ENCODE measurements at places on chromosomes 7 and 10.

- no peak for DNase-seq
Observed at GRCh38 chr10:23608926-23609325, 170.1 kb downstream of the OTUD1 start.

- no peak for DNase-seq
Observed at GRCh38 chr10:70335246-70335613, 47.2 kb downstream of the LRRC20 start.

DNA sequence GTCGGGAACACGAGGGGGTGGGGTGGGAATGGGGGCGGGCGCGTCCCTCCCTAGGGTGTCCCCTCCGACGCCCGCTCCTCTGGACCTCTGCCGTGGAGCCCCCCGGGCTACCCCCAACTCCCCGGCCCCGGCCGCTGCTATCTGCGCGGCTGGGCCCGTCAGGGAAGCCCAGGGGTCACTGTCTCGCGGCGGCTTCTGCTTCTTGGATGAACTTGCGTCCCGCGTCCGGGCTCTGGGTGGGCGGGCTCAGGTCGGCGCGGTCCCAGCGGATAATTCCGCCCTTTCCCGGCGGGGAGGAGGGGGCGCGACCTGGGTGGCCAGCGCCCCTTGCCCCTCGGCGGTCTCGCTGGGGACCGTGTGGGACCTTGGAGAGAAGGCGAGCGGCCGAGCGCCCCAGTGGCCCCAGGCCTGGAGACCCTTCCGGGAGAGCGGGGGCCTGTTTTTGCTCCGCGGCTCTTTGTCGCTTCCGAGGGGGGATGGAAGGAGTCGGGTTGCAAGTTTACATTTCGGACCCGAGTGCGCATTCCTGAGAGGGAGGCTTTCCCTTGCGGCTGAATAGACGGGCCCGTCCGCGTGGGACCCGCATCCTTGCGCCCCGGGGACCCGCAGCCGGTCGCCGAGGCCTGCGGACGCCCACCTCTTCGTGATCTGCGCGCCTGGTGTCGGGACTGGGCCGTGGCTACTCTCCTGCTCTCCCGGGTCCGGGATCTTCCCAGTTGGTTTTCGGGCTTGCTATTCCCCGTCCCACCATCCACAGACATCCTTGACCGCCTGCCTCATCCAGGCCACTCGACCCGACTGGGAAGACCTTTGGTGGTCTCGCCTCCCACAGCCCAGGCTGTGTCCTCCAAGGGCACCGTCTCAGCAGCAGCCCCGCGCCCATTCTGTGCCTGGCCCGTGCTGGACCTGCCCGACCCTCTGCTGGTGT lies 812 bp downstream of the DOCK1 start:
- no peak for DNase-seq

GRCh38 chr7:154577141-154577873 lies 425.6 kb downstream of the PAXIP1 start:
- no peak for DNase-seq
